ENCODE measurements at places on chromosomes 1 and 21. TPM values are rescaled to one million over a fixed set of nuclear protein-coding genes. Genes with fewer than 3 reads are reported as not detected.

The NBL1 gene
- 36.8 TPM for total RNA-seq

The CENPF gene
- total RNA-seq: 1.0 TPM

The KRTAP21-2 gene
- not detected for total RNA-seq

The LY9 gene
- 3.2 TPM for total RNA-seq

The CATSPER4 gene
- not detected for total RNA-seq

The SPRR3 gene
- total RNA-seq: not detected

The MMP23B gene
- total RNA-seq: 9.8 TPM

The LCE1B gene
- not detected for total RNA-seq

The KIRREL1 gene
- total RNA-seq: 56.3 TPM

The CHTOP gene
- total RNA-seq: 46.5 TPM
